ENCODE measurements at places on chromosomes 1 and 21.

- DNase-seq = no peak
Observed at GRCh38 chr1:921011-921837, 2.5 kb upstream of the SAMD11 start.

GRCh38 chr1:54280651-54281050 lies 80.7 kb downstream of the MRPL37 start:
- DNase-seq = no peak

DNA sequence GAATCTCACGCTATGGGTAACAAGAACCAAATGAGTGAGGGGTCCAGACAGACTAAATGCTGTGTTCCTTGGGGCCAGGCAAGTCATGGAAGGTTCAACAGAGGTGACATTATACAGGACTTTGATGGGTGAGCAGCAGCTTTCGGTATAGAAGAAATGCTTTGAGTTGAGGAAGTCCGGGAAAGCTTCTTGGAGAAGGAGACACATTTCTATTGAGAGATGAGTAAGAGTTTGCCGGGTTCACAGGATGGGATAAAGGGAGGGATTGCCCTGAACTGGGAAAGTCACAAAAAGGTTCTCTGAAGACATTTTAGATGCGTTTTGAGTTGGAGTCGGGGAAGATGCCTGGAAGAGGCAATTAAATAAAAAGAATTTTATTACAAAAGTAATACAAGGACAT lies 580 bp upstream of the AZIN2 start:
- no peak for DNase-seq

GRCh38 chr21:44521928-44522752 lies 17.9 kb downstream of the KRTAP10-1 start:
- DNase-seq = no peak

GRCh38 chr21:29382030-29382654 lies 83.4 kb downstream of the BACH1 start:
- no peak for DNase-seq

- no peak for DNase-seq
Observed at GRCh38 chr1:52562766-52563165, 9.9 kb upstream of the TUT4 start.

DNA sequence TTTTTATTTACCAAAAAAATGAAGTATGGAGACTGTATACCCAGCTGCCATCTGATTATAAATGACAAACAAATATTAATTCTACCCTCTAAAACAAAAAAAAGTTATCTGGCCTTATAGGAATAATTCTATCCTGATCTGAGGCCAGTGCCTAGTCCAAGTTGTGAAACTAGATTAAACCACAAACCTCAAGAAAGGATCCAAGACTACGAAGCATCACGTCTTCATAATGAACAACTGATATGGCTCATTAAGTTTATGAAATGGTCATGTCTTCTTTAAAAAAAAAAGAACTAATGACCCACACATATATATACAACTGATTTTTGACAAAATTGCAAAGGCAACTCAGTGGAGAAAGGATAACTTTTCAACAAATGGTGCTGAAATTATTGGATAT lies 32.4 kb upstream of the CTTNBP2NL start:
- DNase-seq = no peak

GRCh38 chr1:156639601-156640101 lies 2.3 kb upstream of the BCAN start:
- DNase-seq = no peak

GRCh38 chr1:199269241-199269640 lies 630.4 kb downstream of the PTPRC start:
- no peak for DNase-seq
